ENCODE measurements at places on chromosomes 6 and 20.

- no peak for DNase-seq
Observed at GRCh38 chr6:25629198-25629576, 22.8 kb upstream of the SCGN start.

DNA sequence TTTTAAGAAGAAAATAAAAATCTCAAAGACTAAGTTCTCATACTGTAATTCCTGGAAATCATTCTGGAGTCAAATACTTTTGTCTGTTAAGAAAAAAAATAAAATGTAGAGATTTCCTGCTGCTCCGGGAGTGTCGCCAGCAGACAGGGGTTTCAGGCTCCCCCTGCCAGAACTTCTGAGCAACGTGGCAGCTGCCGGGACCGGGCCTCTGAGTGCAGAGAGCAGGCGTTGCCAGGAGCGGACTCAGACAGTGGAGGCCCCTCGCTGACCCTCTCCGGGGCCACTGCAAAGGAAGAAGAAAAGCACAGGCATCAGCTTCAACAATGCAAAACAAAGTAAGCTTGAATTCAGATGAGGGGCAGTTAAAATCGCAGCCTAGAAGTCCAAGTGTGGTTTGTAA lies 95.5 kb downstream of the THBS2 start:
- DNase-seq: no peak

DNA sequence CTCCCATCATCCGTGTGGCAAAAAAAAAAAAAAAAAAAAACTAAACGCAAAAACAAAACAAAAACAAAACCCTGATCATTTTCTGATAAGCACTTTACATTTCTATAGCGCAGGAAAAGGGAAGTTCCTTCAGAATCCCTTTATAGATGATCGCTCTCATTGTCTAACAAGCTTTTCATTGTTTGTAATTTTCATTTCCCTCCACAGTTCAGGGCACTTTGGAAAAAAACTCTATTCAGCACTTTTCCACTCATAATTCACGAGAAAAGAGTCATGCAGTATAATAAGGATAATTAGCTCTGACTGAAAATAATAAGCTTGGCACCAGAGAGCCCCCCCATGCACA lies 89.4 kb upstream of the ATXN1 start:
- no peak for DNase-seq

DNA sequence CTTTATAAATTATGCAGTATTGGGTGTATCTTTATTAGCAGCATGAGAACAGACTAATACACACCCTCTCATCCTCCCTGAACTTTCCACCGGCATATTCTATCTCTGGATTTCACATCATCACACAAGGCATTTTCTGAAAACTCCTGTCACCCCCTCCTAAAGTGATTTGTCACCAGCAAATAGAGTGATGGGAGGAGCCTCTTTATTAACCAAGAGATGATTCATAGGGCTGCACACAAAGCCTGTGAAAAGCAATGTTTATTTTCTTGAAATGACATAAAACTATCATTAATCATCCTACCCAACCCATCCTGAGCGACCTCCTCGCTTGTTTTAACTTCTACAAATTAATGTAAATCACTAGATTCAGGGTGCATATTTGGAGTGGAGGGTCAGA lies 394.7 kb upstream of the SULF2 start:
- no peak for DNase-seq

- no peak for DNase-seq
Observed at GRCh38 chr6:87210979-87211378, 55.6 kb downstream of the ZNF292 start.

GRCh38 chr6:117396228-117396627 lies 29.5 kb downstream of the ROS1 start:
- DNase-seq: no peak

DNA sequence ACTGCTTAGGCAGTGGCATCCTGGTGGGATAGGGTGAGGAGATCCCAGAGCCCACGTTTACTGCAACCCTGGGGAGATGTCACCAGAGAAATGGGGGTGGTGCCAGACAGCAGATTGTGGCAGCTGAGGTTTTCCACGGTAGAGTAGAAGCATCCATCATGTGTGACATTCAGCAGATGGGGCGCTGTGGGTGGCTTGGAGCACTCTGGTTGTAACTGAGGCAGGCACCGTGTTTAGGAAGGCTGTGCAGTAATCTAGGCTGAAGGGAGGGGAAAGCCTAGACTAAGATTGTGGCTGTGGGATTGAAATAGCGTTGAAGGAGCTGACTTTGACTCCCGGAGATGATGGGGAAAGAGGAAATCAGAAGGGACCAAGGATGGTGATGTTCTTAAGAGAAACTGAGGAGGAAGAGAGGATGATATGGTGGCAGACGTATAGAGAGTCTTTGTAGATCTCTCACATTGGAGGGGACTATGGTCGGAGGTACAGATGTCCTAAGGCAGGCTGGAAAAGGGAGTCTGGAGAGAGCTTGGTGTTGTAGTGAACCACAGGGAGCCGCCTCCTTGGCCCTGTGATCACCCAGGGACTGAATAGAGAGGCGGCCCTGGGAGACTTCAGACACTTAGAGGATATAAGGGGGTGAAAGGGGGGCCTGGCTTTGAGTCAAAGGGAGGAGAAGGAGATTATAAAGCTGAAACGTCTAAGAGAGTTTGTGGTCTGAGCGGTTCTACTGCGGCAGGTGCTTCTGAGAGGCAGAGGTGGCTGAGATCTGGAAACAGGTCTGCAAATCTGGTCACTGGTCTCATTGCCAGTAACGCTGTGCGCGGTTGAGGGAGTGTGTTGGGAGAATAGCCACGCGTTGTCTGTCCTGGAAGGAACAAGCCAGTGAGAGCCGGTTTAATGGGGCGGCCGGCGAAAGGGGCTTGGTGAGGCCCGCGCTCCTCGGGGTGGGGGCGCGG lies 792 bp upstream of the MICA start:
- no peak for DNase-seq

GRCh38 chr6:113464960-113465359 lies 392.2 kb upstream of the MARCKS start:
- DNase-seq: no peak

DNA sequence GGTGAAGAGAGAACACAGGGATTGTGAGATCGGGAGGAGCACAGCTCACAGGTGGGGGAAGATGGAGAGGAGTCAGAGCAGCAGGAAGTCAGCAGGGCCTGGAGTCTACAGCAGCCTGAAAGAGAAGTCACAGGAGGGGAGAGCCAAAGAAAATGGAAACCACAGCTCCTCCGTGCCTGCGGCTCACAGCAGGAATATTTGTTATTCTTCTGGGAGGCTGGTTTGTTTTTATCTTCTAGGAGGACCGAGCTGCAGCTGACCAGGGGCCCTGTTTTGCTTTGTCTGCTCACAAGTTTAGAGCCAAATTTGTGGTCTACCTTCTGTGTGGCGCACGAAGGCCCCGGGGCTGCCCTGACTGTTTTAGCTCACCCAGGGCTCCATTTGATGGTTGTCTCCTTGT lies 81.8 kb downstream of the CLIC5 start:
- no peak for DNase-seq

DNA sequence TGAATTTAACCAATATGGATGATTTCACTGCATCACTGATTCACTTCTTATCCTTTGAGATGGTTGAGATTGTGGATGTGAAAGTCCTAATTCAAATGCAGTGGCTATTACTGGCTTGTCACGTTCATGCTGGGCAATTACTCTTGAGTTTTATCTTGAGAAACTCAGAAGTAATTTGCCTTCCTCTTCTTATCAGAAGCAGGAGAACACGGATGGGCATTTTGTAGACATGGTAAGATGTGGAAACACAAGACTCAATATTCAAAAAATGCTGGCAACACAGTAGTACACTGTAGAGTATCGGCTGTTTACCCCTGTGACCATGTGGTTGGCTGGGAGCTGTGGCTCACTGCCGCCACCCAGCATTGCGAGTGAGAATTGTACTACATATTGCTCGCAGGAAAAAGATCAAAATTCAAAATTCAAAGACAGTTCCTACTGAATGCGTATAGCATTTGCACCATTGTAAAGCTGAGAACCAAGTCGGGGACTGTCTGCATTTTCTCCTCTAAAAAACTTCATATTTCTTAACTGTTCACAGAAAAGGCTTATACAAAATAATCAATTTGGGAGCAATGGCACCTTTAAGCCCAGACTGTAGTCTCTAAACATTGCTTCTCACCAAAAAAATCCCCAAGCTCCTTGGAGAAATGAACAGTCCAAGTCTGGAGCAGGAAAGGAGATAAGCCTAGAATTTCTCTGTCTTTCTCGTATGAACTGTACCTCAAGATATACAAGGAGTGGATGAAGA lies 61.9 kb upstream of the ELOVL5 start:
- DNase-seq: no peak

DNA sequence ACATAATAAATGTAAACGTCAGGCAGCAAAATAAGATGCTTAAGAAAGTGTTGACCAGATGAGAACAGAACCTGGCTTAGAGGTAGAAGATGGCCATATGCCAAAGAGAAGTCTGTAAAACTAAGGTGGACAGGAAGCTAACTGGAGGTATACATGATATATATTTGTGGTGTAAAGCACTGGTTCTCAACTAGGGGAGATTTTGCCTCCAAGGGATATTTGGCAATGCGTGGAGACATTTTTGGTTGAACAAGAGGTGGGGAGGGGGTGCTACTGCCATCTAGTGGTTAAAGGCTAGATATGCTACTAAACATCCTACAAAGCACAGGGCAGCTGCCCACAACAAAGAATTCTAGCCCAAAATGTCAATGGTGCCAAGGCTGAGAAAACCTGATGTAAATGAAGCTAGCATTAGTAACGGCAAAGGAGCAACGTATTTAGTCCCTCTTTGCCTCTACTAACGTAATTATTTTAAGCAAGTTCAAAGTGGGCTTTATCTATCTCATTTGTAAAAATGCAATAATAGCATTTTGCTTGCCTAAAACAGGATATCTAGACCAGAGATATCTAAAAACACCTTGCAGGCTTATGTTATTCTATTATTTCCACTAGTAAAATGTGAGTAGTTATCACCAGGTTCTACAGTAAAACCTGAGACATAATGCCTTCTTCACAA lies 182.6 kb downstream of the RNGTT start:
- peak; percentile 47 for DNase-seq

DNA sequence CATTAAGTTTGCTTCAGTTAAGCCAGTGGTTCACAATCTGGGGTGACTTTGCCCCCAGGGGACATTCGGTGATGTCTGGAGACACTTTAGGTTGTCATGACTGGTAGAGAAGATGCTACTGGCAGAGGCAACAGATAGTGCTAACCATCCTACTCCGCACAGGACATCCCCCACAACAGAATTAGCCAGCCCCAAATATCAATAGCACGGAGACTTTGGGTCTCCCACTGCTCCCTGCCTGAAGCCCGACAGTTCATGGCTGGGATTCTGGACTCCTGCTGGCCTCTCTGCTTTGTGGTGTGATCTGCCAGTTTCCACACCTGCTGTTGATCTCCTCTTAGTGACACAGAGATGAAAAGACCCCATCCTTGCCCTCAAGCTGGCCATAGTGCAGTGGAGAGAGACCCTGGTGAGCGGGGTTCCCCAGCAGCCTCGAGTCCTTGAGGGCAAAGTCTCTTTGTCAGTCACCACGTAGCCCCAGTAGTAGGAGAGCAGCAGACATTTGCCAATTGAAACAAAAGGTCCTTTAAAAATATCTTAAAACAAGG lies 24.7 kb upstream of the TTPAL start:
- DNase-seq: no peak

All from CMK (cell line).